ENCODE measurements at places on chromosomes 2 and 18. TPM values are rescaled to one million over a fixed set of nuclear protein-coding genes. Genes with fewer than 3 reads are reported as not detected.

NTSR2 gene
- not detected for total RNA-seq

TOGARAM2 gene
- 43.9 TPM for total RNA-seq

MC5R gene
- not detected for total RNA-seq

C2orf92 gene
- 2.3 TPM for total RNA-seq

UBXN4 gene
- 56.1 TPM for total RNA-seq

POTEJ gene
- total RNA-seq: not detected

FBLN7 gene
- total RNA-seq: 0.32 TPM

FSHR gene
- 0.20 TPM for total RNA-seq

BCL2 gene
- 7.7 TPM for total RNA-seq

HOXD8 gene
- total RNA-seq: 0.92 TPM

TRABD2A gene
- total RNA-seq: 0.62 TPM

SP9 gene
- total RNA-seq: not detected

RELCH gene
- 11.5 TPM for total RNA-seq

OTOS gene
- total RNA-seq: not detected

NAT8 gene
- not detected for total RNA-seq

RSAD2 gene
- 4.8 TPM for total RNA-seq

RAPGEF4 gene
- total RNA-seq: 16.6 TPM

ZNF512 gene
- total RNA-seq: 20.8 TPM

DNA sequence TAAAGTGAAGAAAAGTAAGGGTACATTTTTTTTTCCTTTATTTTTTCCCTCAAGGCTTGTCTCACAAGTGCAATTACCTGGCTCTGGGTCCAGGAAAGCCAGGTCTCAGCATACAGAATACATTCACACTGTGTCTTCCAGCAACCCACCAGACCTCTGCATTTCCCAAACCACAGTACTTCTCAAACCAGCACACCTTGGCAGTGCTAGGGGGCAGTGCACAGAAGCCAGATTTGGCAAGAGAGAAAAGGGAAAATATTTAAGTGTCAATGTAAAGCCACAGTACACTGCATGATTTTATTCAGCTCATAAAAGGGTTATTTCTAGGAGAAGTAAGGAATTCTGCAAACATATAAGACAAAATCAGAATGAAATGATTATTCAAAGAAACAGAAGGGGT, 172.8 kb downstream of the NRXN1 start:
- no peak for DNase-seq

- no peak for DNase-seq
These were observed 75.8 kb upstream of the TCF7L1 start for GRCh38 chr2:85057226-85057962.

- DNase-seq: no peak
These were observed 62.4 kb upstream of the LTBP1 start for GRCh38 chr2:32884346-32884745.

GRCh38 chr2:156513219-156513618, 77.0 kb downstream of the GPD2 start:
- DNase-seq: no peak

- no peak for DNase-seq
These were observed 263.5 kb downstream of the ZNF407 start for GRCh38 chr18:74861154-74861553.

DNA sequence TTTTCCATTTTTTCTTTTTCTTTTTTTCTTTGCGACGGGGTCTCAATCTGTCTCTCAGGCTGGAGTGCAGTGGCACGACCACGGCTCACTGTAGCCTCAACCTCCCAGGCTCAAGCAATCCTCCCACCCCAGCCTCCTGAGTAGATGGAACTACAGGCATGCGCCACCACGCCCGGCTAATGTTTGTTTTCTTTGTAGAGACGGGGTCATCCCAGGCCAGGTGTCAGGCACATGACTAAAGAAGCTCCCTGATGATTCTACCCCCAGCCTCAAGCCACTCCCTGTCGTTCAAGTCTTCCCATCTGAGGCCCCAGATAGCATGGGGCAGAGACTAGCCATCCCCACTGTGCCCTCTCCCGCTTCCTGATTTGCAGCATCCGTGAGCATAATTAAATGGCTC, 9.8 kb upstream of the FZD5 start:
- DNase-seq: no peak

DNA sequence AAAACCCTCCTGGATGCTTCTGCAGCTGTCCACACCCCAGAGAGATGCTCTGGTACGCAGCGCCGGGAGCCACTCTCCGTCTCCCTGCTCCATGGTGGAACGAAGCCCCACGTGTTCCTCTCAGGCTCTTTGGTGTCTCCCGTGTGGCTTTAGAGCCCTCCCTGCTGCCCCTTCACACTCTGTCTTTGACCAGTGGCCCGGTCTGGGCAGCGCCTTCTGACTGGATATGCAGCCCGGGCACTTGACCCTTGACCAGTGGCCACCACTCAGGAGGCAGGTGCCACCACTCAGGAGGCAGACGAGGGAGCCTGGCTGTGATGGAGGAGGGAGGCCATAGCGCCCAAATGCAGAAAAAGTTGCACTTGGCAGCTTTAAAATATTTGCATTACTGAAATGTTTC, 214.5 kb upstream of the SALL3 start:
- no peak for DNase-seq

DNA sequence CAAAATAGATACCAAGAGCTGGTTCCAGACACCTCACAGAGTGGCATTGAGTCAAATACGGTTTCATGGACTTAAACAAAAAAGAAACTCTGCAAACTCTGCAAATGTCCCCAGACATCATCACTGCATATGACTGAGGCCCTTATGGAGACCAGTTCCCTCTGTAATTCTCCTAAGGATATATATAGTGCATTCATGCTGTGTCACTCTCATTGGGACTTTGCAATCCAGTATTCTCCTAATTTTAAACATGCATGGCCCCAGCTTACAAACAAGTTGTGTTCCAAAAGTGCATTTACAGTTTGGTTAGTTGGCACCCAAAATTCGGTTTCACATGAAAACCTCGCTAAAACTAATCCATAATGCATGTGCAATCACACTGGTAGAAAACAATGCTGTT, 18.6 kb upstream of the INO80C start:
- no peak for DNase-seq

DNA sequence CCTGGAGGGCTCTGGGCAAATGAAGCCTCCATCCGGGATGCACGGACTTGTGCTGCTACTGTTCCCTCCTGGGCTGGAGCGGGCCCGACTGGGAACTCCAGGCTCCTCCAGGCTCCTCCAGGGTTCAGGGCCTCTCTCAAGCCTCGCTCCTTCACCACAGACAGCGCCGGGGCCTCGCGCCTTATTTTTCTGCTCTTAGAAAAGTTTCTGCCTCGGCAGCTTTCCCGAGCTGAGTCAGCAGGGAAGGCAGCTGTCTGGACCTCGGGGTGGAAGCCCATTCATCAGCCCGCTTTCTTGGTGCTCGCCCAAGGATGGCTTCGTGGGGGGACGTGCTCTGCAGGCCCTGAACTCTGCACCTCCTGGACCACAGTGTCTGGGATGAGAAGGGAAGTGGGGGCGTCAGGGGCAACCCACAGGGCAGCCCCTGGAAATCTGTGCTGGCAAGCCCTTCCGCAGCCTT, 12.9 kb upstream of the TEX51 start:
- peak; percentile 35 for DNase-seq

DNA sequence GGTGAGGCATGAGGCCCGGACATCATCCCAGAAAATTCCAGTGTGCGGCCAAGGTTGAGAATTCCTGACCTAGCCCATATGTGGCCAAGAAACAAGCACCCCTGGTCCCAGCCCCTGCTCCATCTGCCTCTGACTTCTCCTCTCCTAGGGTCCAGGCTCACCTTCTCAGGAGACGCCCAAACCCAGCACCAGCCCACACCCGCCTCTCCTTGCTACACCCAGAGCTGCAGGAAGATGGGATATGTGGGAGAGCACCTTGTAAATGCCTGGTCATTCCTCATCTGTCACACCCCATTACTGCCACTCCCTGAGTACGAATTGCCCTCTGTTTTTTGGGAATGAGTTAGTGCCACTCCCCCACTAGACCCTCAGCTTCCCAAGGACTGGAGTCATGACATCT, 7.3 kb upstream of the ATP6V1B1 start:
- no peak for DNase-seq

- DNase-seq: no peak
These were observed 285.7 kb upstream of the DCC start for GRCh38 chr18:52054324-52054723.

- no peak for DNase-seq
These were observed 311.3 kb downstream of the ARHGAP15 start for GRCh38 chr2:143440411-143441012.

- no peak for DNase-seq
These were observed 67.2 kb downstream of the VIL1 start for GRCh38 chr2:218485986-218486667.

- no peak for DNase-seq
These were observed 347.2 kb upstream of the ZC3H15 start for GRCh38 chr2:186138845-186139244.

- DNase-seq: no peak
These were observed 49.8 kb upstream of the PLA2R1 start for GRCh38 chr2:160111951-160112798.

DNA sequence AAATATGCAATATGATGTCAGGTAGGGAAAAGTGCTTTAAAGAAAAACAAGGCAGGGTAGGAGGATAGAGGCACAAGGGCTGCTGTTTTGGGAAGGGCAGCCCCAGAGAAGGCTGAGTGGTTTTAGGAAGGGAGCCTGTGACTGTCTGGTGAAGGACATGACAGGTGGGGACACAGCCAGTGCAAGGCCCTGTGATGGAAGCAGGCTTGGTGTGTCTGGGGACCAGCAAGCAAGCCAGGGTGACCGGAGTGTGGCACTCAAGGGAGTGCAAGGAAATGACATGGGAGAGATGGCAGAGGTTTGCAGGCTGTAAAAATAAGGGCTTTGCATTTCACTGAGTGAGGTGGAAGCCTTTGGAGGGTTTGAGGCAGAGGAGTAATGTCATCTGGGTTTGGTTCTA, 62.0 kb downstream of the LTBP1 start:
- no peak for DNase-seq

- DNase-seq: no peak
These were observed 9.6 kb downstream of the NOL10 start for GRCh38 chr2:10680214-10680613.

GRCh38 chr2:25548601-25549000, 124.8 kb downstream of the DTNB start:
- DNase-seq: no peak

GRCh38 chr2:224401641-224402342, at the start of gene FAM124B:
Gene FAM124B (minus strand): TSS chr2:224402107. CDS start chr2:224401768, 339 bp downstream.
- peak; percentile 71 for DNase-seq

- DNase-seq: no peak
These were observed 84.8 kb upstream of the POU3F3 start for GRCh38 chr2:104769096-104769495.

- no peak for DNase-seq
These were observed 108.7 kb downstream of the MAP3K20 start for GRCh38 chr2:173184031-173185004.

GRCh38 chr18:67142604-67143003, 373.9 kb downstream of the DSEL start:
- DNase-seq: no peak

DNA sequence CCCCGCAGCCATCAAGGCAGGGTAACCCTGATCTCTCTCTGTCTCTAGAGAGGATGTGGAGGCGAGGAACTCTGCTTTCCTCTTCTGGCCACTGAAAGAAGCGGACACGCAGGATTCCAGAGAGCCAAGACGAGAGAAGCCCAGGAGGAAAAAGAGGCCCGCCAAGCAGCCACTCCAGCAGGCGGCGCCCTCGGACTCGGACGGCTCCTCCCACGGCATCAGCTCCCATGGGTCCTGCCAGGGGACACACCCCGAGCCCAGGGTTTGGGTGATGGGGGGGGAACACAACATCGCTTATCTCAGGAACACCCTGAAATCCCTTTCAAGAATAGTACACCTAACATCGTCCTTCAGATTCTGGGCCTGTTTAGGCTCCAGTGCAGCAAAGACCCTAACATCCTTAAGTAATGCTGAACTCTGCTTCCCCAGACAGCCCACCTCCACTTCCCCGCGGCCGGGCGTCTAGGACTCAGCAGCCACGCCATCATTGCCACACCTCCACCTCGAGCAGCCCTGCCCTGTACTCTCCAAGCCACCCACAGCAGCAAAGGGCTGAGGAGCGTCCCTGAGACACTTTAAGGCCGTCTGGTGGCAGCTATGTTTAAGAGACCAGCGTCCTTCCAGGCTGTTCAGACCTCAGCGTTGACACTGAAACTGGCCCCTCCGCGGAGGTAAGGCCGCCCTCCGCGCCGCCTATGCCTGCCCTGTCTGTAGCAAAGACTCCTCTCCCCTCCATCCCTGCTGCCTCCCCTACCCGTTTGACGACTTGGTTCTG, 34.3 kb upstream of the CNGA3 start:
- DNase-seq: no peak

DNA sequence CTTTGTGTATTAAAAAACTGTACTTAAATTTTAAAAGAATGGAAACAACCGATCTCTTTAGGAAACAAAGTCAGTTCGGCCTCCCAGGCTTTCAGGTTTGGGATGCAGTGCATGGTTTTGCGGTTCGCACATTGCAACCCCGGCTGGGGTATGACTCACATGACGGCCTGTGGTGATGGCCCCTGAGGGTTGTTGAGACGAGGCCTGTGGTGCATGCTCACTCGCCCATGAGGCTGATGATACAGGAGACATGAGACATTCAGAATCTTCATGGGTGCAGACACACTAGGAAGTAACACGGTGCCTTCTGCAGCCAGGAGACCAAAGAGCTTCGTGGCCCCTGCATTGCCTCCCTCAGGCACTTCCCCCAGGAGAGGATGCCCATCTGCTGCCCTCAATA, 724.6 kb upstream of the SALL3 start:
- no peak for DNase-seq

All from left ventricle myocardium superior (tissue), 1 donor.